Breast epithelium (tissue), 4 donors: ENCODE measurements at places on chromosomes 2 and 18.

DNA sequence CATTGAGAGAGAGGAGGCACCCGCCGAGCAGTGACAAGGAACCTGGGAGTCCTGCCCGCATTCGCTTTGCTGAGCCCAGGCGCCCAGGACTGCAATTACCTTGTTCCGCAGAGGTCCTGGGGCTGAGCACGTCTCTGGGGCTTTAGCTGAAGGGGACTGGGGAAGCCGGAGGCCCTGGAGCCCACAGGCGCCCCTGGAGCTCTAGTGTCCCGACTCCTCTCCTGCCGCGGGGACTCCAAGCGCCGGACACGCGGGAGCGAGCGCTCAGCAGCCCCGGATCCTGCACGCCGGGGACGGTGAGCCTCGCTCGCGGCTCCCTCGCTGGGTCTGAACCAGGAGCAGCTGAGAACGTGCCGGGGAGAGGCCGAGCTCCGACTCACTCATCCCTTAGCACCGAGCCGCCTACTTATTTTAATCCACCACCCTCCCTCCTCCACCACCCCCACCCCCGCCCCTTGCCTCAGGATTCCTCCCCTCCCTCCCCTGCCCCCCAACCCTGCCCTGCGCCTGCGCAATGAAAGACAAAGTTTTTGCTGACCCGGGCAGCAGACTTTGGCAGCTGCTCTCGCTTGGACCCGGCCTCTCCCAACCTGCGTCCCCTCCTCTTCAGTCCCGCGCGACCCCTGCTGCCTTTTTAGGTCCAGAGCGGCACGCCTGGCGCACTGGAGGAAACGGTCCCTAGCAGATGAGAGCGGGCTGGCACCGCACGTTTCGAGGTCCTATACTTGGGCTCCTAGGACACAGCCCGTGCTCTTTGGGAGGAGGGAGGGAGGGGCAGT, at the start of gene OSR1:
Gene OSR1 (minus strand): TSS at position 382 of the 779 bp plus-strand sequence. CDS start 4,818 bp downstream, outside the sequence.
- no peak for DNase-seq

DNA sequence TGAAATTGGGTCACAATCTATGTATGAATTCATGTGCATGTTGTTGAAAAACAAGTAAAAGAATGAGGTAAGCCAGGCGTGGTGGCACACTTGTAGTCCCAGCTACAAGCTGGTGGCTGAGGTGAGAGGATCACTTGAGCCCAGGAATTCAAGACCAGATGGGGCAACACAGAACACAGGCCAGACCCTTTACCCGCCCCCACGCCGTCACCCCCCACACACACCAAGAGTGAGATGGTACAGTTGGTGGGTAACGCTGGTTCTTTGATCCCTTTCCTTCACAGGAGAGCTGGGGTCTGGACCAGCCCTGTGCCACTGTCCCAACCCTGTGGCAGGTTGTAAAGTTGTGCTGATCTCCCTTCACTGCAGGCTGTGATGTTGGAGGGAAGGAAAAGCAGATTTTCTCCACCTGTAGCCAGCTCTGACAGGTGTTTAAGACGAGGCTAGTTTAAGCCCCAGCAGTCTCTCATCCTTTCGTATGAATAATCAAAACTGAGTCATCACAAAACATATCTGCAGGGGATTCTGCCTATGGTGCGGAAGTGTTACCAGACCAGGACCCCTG, 13.6 kb downstream of the B3GNT2 start:
- DNase-seq, result no peak

GRCh38 chr2:74991977-74992376, 33.5 kb downstream of the POLE4 start:
- DNase-seq, result no peak

- no peak for DNase-seq
Measured at GRCh38 chr2:69201259-69201658, 185.8 kb downstream of the GFPT1 start.

GRCh38 chr18:12990641-12990966, 558 bp upstream of the CEP192 start:
- no peak for DNase-seq

DNA sequence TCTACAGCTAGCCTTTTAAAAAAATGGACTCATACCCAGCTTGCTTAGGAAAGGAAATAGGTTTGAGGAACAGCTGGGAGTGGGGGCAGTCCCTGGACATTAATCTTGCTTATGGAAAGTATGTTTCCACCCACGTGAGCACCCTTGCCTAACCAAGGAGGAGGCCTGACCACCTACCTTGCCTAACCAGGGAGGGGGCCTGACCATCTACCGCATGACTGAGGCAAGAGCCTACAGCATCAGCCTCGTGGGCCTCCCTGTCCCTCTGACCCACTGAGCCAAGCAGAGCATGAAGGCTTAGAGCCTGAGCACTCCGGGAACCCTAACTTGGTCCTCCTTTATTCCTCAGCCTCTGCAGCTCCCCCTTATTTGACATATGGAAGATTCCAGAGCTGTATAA, 20.2 kb downstream of the PRKAG3 start:
- DNase-seq, result no peak

- DNase-seq, result no peak
Measured at GRCh38 chr18:3526421-3527354, 76.7 kb downstream of the TGIF1 start.

DNA sequence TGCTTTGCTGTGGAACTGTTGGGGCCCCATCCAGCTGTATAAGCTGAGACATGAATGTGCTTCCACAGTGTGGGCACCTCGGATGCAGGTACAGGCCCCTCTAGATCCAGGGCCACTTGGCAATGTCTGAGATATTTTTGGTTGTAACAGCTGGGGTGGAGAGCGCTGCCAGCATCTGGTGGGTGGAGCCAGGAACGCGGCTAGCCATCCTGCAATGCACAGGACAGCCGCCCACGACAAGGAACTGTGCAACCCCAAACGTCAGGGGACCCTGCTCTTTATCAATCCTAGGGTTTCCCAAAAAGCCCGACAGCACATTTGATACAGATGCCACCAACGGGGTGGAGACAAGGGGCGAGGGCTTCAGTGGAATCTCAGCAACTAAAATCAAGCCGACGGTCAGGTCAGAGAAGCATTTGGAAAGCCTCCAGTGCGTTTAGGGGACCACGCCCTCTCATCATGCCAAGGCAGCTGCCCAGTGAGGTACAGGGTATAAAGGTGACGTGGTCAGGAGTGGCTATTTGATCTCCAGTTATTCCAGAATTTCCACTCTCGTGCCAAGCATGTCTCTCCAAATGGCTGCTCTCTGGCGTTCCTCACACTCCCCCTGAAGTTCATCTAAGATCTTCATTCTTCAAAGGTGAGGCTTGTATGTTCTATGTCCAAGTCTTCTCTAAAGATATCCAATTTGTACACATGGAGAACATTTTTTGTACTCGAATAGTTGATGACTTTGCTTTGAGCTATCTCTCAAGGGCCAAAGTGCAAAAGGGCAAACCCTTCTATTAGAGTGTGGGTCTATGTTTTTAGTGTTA, 55.7 kb downstream of the LRRFIP1 start:
- peak; percentile 16 for DNase-seq

- DNase-seq, result no peak
Measured at GRCh38 chr2:19812166-19812565, 89.6 kb downstream of the TTC32 start.

DNA sequence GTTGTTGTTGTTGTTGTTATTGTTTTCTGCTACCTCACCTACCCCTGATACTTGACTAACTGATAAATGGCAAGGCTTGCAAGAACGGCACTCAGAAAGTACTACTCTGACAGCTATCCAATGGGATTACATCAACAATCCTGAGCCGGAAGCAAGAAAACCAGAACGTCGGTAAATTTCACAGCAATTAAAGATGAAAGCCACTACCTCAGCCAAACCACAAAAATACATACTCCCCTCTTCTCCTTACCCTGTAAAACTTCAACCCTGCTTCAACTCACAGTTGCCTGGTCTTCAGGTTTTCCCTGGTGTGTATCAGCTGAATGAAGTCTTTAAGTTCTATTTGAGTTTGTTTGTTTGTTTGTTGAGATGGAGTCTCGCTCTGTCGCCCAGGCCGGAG, 293.7 kb upstream of the RND3 start:
- no peak for DNase-seq

- DNase-seq, result peak; percentile 8
Measured at GRCh38 chr2:238952261-238952919, 104.5 kb downstream of the TWIST2 start.

DNA sequence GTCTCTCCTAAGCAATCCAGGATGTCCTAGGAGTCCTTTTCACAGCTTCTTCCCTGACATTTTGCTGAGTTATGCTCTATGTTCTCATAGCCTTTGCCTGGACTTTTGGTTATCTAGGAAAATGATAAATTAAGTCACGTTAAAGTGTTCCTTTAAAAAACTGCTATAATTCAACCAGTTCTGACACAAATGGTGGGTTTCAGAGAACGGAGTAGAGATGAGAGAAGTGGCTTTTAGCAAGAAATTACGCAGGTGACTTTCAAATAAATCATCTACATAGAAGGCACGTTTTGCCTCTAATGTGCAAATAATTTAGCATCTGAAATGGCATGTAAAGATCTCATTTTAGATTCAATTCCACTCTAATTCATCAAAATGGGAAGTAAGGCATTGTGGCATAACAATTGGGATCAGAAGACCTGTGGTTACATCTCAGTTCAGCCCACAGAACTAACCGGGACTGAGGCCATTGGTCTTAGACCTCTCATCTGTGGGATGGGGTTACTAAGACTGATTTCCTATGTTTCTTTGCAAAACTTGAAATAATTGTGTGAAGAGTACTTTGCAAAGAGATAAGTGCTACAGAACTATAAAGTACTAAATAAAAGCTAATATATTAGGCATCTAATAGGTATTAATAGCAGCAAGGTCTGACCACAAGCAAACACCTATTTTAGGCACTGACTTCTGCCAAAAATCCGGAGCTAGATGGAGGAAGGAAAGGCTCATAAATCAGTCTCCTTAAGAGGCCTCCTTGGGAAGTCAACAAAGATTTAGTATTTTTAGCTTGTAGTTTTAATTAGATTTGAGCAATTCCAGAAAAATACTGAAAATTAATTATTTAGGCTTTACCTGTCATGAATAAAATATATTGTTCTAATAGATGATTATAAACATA, 211.4 kb downstream of the PIEZO2 start:
- no peak for DNase-seq

DNA sequence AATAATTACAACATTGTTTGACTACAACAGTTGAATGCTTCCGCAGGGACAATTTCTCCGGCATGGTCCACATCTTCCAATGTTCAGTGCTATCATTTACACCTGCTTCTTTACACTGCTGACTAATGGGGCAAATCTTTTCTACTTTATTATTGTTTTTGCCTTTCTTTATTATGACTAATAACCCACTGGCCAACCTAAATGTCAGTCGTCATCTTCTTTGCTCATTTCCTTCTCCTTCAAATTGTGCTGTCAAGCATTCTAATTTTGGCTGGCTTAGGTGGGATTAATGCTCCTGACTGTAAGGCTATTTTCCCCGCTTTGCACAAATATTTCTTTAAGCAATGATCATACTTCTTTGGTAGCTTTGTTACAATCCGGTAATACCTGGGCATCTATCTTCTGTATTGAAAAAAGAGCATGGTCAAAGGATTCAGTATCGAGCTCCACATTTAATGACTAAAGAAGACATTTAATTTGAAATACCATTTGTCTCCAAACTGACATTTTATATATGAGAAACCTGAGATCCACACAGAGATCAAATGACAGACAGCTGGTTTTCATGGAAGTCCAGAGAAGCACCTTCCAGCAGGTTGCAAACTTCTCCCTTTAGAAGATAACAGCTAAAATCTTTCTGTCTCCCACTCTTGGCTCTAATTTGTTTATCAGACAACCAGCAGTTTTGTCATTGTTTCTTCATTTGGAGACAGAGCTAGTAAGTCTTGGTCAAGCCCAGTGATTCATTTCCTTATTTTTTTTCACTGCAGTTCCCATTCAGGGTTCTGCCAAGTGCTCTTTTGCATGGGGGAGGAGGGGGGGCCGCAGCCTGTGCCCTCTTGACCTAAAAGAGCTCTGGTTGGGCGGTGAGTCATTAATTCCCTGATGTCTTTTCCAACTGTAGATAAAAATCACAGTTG, 132.9 kb downstream of the SOCS6 start:
- peak; percentile 52 for DNase-seq

DNA sequence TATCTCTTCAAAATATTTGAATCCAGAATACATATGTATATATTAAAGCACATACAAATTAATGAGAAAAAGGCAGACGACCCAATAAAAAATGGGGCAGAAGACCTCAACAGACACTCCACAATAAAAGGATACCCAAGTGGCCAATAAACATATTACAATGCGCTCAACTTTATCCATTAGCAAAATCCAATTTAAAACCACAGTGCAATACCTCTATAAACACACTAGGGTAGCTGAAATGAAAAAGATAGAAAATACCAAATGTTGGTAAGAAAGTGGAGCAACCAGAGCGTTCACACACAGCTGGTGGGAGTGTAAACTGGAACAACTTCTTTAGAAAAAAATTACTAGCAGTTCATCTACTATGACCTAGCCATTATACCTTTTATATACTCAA, 75.3 kb downstream of the CCDC148 start:
- no peak for DNase-seq

DNA sequence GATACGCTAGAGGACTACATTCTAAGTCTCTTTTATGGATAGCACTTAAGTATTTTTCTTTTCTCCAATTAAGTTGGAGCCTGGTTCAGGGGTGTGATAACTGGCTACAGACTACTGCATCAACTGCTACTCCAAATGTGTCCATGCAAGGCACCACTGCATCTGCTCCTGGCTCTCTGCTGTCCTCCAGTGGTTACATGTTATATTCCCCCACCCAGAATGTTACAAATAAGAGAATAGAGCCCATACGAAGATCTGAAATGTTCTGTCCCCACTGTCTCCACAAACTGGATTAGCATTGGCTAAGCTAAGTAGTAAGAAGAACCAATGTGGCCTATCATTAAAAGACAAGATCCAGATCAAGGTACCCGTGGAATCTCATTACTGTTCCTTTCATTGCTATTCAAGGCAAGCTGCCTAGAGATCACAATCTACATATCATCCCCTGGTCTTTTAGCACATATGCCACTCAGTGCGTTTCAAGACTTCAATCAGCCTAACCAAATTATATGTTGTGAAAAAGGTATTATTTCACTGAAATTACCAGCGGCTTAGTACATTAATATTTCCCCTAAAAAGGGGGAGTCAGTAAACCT, 308.3 kb upstream of the SLC8A1 start:
- no peak for DNase-seq

GRCh38 chr2:74719066-74719465, 65.0 kb downstream of the SEMA4F start:
- no peak for DNase-seq

- DNase-seq, result no peak
Measured at GRCh38 chr2:203580844-203581243, 45.7 kb upstream of the RAPH1 start.

GRCh38 chr2:45128580-45128997, 119.3 kb upstream of the SIX2 start:
- no peak for DNase-seq

- no peak for DNase-seq
Measured at GRCh38 chr18:46466234-46467160, 190.5 kb downstream of the LOXHD1 start.

- no peak for DNase-seq
Measured at GRCh38 chr18:74175658-74176057, 27.3 kb downstream of the TIMM21 start.

- no peak for DNase-seq
Measured at GRCh38 chr2:126645211-126645618, 10.7 kb upstream of the GYPC start.

- no peak for DNase-seq
Measured at GRCh38 chr2:65380255-65380654, 52.1 kb downstream of the SPRED2 start.

- DNase-seq, result no peak
Measured at GRCh38 chr2:149141046-149141445, 102.5 kb downstream of the LYPD6B start.

GRCh38 chr2:183149489-183149888, 25.2 kb downstream of the NUP35 start:
- no peak for DNase-seq

GRCh38 chr2:17146358-17146757, 371.9 kb downstream of the RAD51AP2 start:
- no peak for DNase-seq
